Activated naive CD4-positive, alpha-beta T cell treated with anti-CD3 and anti-CD28 coated beads, Interleukin-2, amount 50 U/mL, for 16 hours (primary cell): ENCODE measurements at places on chromosomes 3 and 15.
A peak's percentile ranks its signal among the peaks of the same experiment; 100 is the strongest.

DNA sequence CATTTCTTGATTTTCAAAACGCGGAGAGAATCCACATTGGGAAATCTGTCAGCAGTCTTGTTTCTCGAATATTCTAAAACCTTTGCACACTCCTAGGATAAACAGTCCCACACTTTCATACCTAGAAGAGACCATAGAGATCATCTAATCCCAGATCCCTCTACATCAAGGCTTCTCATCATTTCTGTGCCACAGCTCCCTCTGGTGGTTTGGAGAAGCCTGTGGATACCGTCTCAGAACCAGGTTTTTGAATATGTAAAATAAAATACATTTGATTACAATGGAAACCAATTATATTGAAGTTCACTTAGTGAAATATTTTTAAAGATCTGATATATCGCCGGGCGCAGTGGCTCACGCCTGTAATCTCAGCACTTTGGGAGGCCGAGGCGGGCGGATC is 211.9 kb upstream of the GOLGA6L4 start:
- no peak for DNase-seq

GRCh38 chr15:99819981-99820718 is 86.9 kb upstream of the LYSMD4 start:
- DNase-seq, result no peak

GRCh38 chr3:120147072-120147871 is 53.0 kb upstream of the GSK3B start:
- peak; percentile 52 for DNase-seq

DNA sequence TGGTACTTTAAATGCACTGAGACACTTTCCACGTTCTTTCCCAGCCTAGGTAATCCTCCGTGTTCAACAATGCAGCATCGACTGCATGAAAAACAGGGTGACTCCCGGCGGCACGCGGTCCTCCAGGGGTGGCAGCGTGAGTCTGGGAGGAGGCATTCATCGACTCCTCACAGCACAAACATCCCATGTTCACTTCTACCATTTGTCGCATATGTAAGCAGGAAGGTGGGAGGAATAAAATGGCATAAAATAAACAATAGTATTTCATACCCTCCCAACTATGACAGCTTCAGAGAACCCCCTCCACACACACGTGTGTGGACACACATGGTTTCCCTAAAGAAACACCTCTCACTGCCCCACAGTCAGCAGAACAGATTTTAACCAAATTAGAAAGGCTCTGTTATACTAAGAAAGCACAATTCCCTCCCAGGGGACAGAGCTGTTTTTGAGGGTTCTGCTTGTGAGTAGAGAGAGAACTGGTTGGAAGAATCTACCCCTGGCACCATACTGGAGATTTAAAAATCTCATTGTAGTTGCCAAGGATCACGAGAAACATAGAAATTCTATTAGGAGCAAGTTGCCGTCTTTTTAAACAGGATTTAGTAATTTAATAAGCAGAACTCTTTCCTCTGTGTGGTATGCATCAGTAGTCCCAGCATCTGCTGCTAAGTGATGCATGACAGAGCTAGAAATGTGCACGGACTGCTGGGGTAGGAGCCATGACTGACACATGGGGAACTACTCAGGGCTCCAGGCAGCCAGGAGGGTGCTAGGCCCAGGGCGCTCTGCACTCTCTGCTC is 6.0 kb downstream of the FAM43A start:
- no peak for DNase-seq

GRCh38 chr15:94411285-94411684 is 179.9 kb downstream of the MCTP2 start:
- DNase-seq, result no peak

DNA sequence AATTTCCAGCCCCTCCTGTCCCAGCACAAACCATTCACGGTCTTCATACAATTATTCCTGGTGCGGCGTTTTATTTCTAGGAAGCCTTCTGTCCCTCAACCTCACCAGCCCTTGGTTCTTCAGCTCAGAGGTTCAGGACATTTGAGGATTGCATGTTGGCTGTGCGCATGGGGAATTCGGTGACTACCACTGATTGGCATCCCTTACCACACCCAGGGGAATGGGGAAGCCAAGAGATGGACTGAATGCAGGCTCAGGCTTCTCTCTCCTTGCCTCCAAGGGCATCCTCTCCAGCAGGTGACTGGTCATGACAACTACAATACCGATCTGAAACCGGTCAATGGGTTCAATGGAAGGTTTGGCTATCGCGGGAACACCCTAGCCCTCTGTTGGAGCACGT is 153.8 kb downstream of the MTHFS start:
- no peak for DNase-seq

- no peak for DNase-seq
Measured at GRCh38 chr3:187709155-187709554, 6.8 kb upstream of the RTP2 start.

GRCh38 chr3:136819392-136819730 is 435 bp downstream of the SLC35G2 start:
- DNase-seq, result peak; percentile 17

- no peak for DNase-seq
Measured at GRCh38 chr15:44706946-44707636, 4.0 kb downstream of the PATL2 start.

GRCh38 chr15:56953790-56954189 is 35.3 kb downstream of the TCF12 start:
- DNase-seq, result no peak

- no peak for DNase-seq
Measured at GRCh38 chr15:55238877-55239276, 42.1 kb upstream of the RSL24D1 start.

DNA sequence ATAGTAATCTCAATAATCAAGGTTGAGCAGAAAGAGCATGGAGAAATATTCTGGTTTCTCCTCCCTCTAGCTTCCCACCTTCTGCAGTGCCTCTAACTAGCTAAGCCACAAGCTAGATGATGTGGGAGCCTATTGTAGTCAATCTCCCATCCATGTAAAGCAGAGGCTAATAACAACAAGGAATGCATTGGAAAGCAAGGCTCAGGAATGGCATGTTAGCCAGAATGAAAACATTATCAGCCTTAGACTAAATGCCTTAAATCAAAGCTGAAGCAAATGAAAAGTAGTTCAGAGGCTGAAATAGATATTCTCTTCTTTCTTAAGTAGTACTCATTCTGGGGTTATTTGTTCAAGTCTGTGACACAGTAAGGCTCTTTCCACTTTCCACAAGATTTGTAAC is 350.3 kb upstream of the DPPA4 start:
- no peak for DNase-seq

DNA sequence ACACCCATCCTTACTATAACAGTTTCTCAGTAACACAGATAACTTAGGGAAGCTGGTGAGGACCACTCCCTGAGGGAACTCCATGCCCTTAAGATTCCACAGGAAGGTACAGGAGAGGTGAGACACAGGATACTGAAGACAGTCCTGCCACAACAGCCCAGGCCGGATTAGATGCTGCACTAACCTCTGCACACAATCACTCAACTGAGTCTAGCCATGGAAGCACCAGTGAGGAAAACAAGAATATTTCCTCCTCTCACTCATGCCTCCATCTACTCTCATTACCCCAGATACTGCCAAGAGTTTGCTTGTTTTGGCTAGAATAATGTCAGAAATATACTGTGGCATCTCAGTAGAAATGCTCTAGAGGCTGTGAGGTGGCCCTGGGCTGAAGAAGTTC is 3.7 kb downstream of the ANO10 start:
- DNase-seq, result no peak

GRCh38 chr3:87621667-87622066 is 345.3 kb upstream of the POU1F1 start:
- DNase-seq, result no peak

- no peak for DNase-seq
Measured at GRCh38 chr15:81146006-81146405, 11.9 kb downstream of the CFAP161 start.

GRCh38 chr15:55613727-55614126 is 25.6 kb upstream of the PYGO1 start:
- DNase-seq, result no peak

GRCh38 chr15:88610701-88611231 is 10.4 kb upstream of the AEN start:
- no peak for DNase-seq

DNA sequence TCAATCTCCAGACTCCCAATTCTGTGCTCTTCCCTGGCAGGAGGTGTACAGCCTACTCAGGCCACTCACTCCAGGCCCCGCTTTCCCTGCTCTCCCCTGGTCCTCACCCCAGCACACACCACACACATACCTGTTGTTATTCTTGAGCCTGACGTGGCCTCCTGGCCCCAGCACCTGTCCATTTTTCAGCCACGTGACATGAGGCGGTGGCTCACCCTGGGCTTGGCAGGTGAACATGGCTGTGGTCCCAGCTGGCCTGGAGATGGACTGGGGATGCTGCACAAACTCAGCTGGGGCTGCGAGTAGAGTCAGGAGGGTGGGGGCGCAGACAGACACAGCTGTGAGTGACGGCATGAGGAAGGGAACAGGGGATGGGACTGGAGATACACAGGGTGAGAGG is 27.3 kb downstream of the RNU5B-1 start:
- DNase-seq, result no peak
